SW 1271 (cell line): ENCODE measurements at places on chromosomes 1 and 21.

DNA sequence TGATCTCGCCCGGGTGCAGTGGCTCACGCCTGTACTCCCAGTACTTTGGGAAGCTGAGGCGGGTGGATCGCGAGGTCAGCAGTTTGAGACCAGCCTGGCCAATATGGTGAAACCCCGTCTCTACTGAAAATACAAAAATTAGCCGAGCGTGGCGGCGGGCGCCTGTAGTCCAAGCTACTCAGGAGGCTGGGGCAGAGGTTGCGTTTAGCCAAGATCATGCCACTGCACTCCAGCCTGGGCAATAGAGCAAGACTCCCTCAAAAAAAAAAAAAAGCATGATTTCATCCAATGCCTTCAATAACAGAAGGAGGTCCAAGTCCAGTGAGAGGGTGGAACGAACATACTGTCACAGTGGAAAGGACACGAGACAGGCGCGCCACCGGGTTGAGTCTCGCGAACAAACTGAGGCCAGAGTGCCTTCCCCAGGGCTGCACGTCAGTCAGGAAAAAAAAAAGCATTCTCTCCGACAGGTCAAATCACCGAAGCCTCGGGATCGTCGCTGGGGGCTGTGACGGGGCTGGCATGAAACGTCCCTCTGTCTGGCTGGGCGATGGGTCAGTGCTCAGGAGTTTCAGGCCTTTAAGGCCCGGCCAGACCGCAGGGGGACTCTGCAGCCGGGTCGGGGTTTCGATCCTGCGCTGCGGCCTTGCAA lies 8.4 kb upstream of the CROCC start:
- DNase-seq, result no peak

- no peak for DNase-seq
Measured at GRCh38 chr1:230054092-230054749, 12.8 kb upstream of the GALNT2 start.

DNA sequence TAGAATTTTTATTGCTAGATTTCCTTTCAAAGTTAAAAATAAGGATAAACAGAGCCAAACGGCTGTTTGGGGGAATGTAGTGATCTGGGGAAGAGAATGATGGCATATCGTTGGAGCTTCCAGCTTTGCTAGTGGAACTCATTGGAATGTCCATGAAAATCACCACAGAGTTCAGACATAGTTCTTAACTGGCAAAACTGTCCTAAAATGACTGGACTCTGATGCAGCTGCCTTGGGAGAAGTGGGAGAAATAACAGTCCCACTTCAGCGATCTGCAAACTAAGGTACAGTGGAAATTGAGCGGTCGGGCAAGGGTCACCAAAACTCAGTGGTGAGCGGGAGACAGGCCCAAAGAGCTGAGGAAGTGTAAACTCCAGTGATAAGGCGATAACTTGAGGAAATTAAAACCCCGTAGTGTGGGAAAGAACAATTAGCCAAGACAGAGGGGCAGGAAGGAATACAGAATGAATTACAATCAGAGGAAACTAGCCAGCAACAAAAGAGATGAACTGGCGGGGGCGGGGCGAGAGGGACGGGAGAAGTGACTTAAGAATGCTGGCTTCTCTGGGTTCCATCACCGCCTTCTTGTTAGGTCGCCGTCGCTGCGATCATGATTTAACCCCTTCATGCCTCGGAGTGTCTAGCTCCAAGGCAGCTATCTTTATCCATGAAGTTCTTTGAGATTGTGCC lies 89.8 kb upstream of the ARHGAP29 start:
- DNase-seq, result no peak

DNA sequence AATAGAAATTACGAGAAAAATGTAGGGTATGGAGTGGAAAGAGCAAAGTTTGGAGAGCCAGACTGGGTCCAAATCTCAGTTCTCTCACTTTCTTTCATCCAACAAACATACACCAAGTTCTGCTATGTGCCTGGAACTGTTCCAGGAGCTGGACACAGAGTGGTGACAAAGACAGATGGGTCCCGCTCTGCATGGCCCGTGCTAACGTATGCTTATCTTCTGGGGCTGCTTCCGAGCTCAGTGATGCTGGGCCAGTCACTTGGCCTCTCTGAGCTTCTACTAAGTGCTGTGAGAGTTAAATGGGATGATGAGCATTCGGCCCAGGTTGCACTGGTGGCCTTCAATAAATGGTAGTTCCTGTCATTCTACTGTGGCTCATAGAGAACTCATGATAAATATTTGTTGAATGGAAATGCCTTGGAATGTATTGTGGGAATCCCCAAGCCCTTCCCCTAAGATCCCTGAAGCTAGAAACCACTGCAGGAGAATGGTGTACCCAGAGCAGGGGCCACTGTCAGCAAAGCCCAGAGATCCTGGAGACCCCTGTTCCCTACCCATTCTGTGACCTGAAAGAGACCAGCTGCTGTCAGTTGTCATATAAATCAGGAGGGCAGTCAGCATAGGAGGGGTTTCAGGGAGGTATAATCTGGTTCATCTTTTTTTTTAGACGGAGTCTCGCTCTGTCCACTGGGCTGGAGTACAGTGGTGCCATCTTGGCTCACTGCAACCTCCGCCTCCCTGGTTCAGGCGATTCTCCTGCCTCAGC lies 3.8 kb downstream of the LEMD1 start:
- no peak for DNase-seq

DNA sequence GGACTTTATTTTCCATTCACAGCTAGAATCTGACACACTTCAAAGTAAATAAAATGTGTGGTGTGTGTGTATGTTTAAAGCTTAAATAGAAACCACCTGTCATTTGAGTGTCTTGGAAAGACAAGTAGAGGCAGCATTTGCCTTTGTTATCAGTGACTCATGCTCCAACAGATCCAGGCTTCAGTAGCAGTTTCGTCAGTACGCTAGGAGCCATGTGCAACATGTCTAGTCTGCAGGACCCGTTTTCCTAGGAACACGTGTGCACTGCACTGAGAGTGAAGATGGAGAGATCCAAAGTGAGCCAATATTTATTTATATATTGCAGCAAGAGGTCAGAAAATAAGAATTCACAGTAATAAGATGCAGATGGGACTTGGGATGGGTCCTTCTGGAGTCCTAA lies 41.8 kb downstream of the SGIP1 start:
- no peak for DNase-seq

GRCh38 chr1:29830383-29830782 lies 594.1 kb downstream of the PTPRU start:
- no peak for DNase-seq

- DNase-seq, result no peak
Measured at GRCh38 chr1:106722466-106722865, 334.0 kb upstream of the PRMT6 start.

GRCh38 chr1:57839067-57839466 lies 415.2 kb upstream of the DAB1 start:
- no peak for DNase-seq

GRCh38 chr1:230267338-230268065 lies 158.6 kb downstream of the PGBD5 start:
- DNase-seq, result no peak

DNA sequence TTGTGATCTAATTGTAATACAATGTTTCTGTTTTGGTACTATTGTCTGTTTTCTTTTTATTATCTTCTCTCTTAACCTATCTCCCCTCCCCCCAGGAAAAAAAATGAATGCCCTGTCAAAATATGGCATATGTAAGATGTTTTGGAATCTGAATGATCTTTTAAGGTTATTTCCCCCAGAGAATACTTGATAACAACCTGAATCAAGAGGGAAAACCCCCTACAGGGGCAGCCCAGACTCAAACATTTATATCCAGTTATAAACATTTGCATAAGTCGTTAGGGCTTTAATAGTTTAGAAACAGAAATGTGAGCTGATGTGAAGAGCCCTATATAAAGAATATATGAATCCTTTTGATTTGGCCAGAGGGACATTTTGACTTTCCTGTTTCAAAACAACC lies 169.5 kb downstream of the VAV3 start:
- no peak for DNase-seq

GRCh38 chr1:58649555-58649954 lies 50.3 kb downstream of the MYSM1 start:
- no peak for DNase-seq

GRCh38 chr1:15992582-15993500 lies 11.2 kb upstream of the SRARP start:
- DNase-seq, result no peak

DNA sequence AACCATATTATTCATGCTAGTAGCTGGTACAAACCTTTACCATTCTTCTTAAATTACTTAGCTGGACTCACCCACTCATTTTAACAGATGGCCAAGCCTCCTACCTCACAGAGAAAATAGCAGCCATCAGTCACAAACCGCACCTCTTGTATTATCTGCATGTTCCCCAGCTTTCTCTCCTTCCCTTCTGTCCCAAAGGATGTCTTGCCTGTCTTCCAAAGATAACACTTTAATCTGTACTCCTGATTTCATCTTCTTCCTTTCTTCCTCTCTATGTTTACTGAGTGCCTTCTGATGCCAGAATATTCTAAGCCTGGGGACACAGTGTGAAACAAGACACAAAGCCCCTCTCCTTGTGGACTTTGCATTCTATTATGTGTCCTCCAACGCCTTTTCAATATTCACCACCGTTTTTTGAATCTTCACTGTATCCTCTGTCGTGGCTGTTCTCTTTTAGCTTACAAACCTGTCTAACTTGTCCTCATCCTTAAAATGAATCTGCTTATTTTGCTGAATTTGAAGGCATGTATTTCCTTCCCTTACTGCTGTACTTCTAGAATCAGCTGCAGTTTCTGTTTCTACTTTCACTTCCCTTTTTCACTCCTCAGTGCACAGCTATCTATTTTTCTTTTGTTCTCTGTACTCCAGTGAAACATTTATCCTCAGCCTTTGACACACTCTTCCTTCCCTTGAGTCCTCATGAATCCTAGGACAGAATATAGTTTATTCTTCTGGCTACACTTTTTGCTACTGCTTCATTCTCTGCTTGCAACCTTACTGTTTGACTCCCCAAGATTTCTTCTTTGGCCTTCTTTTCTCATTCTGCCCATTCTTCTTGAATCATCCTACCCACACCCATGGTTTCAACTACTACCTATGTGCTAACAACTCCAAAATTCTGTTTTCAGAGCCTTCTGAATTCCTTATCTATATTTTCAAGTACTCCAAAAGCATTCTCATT lies 216.9 kb upstream of the SAMSN1 start:
- DNase-seq, result no peak

GRCh38 chr1:203272633-203273205 lies 32.6 kb upstream of the BTG2 start:
- no peak for DNase-seq

- DNase-seq, result no peak
Measured at GRCh38 chr1:54324251-54325140, 81.7 kb downstream of the SSBP3 start.

- no peak for DNase-seq
Measured at GRCh38 chr1:218392780-218393179, 47.6 kb downstream of the TGFB2 start.

DNA sequence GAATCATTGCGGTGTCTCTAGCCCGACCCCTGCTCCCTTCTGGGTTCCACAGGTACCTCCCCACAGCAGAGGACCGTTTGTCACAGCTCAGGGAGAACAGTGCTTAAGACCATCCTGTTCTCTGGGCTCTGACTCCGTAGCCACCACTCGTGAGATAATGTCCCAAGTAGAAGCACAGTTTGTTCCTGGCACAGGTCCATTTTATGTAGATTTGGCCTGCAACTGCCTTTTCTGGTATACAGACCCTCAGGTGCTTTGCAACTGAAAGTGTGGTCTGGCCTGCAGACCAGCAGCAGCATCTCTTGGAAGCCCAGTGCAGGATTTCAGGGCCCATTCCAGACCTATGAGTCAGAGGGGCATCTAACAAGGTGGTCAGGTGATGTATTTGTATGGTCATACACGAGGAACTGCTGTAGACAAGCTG lies 28.4 kb upstream of the TMEM125 start:
- no peak for DNase-seq

GRCh38 chr1:232725305-232726047 lies 79.7 kb upstream of the MAP10 start:
- DNase-seq, result peak; percentile 5

GRCh38 chr1:61442544-61442943 lies 282.4 kb downstream of the TM2D1 start:
- DNase-seq, result no peak

DNA sequence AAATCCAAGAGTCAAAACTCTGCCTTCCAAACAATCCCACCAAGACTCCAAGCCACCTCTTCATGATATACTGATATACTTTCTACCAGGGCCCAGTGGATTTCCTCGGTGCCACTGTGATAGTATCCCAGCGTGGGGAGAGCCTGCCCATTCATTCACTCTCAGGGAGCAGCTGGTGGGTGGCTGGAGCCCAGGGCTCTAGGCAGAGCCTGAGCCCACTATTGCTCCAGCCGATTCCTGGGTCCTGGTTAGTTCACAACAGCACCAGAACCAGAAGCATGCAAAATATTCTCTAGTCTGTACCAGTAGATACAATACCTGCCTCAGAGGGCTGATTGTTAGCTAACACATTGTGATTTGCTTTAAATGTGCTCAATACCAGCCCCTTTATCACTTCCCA lies 831 bp downstream of the CSRP1 start:
- no peak for DNase-seq

GRCh38 chr1:53367503-53368313 lies 39.8 kb upstream of the LRP8 start:
- DNase-seq, result no peak

GRCh38 chr21:45347712-45348499 lies 57.1 kb upstream of the COL18A1 start:
- no peak for DNase-seq

DNA sequence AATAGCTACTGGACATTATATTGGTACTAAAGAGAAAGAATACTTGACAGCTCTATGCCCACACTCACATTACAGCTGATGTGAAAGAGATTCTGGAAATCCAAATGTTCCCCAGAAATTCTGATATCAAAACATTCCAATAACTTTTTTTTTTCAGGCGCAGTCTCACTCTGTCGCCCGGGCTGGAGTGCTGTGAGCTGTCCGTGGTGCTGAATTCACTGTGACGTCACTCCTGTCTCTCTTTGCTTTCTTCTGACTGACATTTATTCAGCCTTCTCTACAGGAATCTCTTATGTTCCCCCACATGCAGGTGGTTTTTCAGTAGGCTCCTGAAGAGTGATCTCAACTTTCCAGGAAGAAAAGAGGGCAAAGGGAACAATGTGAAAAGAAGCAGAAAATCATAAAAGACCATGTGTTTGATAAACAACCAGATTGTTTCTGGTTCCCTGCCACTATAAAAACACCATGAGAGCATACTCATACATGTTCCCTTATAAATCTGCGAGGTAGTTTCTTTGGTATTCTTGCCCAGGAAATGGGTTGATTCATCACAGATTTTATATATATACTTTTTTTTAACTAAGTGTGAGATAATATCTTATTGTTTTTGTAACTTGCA lies 6.2 kb downstream of the S100A7A start:
- no peak for DNase-seq

GRCh38 chr1:204225841-204226735 lies 12.3 kb upstream of the GOLT1A start:
- no peak for DNase-seq

- no peak for DNase-seq
Measured at GRCh38 chr21:39004634-39005501, 178.4 kb downstream of the PSMG1 start.

GRCh38 chr1:223832637-223832943 lies 13.2 kb downstream of the TP53BP2 start:
- no peak for DNase-seq

DNA sequence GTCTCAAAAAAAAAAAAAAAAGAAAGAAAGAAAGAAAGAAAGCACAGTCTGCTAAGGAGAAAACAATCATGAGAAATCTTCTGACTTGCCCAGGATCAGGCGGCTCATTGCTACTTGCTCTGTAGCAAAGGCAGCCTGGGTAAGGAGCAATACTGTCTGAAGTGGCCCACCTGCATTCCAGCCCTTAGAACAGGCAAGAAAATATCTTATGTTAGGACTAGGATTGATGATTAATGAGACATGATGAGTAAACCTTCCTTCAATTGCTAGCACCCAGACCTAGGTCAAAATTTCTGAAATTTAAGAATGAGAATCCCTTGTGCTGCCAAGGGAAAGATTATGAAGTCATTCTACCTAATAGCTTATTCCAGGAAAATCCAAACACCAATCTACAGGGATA lies 140.8 kb downstream of the DSCAM start:
- no peak for DNase-seq
